ENCODE measurements at places on chromosomes 12 and 14.

- no peak for DNase-seq
These were observed 12.0 kb upstream of the CELA1 start for GRCh38 chr12:51358496-51358895.

DNA sequence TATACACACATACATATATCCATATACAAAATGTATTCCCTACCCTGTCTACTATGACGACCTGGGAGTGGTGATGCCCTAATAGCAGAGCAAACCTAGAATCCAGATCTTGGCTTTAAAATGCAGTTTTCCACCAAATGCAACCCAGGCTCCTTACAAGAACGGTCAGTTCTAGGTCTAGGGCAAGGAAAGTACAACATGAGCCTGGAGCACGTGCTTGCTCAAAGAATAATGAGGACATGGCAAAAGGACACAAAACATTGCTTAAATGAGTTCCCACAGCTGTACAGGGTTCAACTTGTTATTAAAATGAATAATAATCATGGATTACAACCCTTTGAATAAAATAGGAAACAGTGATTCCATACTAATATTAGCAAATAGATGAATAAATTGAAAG, 94.7 kb downstream of the TMCC3 start:
- no peak for DNase-seq

- peak; percentile 52 for DNase-seq
These were observed 25.2 kb downstream of the NID2 start for GRCh38 chr14:52043690-52044089.

GRCh38 chr12:126384026-126384564, 1318.9 kb downstream of the AACS start:
- DNase-seq, result peak; percentile 37

DNA sequence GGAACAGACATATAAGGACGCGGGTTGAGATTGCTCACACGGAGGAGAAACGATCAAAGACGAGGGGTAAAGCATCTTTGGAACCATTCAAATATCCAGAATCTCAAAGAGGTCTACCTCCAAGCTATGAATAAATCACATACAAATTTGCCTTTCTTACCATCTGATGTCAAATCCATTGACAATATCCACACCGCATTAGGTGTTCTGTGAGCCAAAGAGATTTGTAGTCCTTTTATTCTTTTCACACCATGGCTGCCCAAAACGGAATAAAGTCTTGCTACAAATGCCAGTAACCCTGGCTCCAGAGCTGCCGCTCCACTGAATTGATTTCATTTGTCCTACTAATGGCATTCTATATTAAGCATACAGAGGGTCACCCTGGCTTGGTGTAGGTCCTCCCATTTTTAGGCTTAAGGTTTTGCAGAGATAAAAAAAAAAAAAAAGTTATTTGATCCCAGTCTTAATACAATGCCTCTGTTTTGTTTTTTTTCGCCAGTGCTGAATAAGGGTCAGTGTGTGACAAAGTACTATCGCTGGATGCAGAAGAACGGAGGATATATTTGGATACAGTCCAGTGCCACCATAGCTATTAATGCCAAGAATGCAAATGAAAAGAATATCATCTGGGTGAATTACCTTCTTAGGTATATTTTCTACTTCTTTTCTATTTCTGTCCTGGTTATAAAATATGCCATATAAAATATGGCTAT, 157.3 kb downstream of the EGLN3 start:
- DNase-seq, result no peak

DNA sequence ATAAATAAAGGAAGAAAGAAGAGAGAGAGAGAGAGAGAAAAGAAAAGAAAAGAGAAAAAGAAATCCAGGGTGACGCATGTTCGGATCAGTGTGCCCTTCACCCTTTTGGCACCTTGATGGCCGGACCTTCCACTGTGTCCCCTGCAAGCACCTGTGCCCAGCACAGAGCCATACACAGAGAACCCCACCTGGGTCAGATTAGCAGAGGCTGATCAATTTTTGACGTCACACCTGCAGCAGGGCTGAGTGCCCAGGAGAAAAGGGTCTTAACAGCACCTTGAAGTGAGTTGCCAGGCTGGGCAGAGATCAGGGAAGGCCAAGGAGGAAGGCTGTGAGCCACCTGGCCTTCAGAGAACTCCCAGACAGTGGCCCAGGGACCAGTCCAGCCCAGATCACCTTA, 114.4 kb downstream of the CALM1 start:
- no peak for DNase-seq

DNA sequence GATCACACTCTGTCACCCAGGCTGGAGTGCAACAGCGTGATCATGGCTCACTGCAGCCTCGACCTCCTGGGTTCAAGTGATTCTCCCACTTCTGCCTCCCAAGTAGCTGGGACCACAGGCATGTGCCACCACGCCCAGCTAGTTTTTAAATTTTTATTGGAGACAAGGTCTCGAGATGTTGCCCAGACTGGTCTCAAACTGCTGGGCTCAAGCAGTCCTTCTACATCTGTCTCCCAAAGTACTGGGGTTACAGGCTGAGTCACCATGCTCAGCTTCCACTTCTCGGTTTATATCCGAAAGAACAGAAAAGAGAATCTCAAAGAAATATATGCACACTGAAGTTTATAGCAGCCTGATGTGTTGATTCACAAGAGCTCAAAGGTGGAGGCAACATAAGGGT, 107.5 kb downstream of the SCARB1 start:
- no peak for DNase-seq

DNA sequence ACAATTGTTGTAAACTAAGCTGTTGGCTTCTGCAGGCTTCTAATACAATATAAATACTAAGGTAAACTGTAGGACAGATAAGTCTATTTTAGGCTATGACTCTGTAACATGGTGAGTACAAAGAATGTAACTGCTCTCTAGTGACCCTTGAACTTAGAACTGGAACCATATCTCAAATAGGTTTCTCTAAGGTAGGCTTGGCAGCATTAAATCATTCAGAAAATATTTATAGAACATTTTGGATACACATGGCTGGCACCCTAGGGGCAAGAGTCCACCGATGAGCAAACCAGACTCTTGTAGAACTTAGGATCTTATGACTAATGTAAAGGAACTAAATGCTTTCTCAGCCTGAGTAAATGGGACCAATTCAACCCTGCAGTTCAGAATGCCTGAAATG, 19.4 kb upstream of the SLC25A3 start:
- DNase-seq, result no peak

DNA sequence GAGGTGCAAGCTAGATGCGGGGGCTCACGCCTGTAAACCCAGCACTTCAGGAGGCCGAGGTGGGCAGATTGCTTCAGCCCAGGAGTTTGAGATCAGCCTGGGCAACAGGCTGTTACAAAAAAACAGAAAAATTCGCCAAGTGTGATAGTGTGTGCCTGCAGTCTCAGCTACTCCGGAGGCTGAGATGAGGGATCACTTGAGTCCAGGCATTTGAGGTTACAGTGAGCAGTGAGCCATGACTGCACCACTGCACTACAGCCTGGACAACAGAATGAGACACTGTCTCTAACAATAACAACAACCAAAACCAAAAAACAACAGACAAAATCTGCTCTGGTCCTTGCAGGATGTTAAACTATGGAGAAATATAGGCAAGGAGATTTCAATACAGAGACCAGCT, 13.9 kb downstream of the BTBD7 start:
- no peak for DNase-seq

- no peak for DNase-seq
These were observed 911 bp downstream of the CALCOCO1 start for GRCh38 chr12:53726341-53726740.

- DNase-seq, result no peak
These were observed 460.4 kb downstream of the DPF3 start for GRCh38 chr14:72433511-72433910.

DNA sequence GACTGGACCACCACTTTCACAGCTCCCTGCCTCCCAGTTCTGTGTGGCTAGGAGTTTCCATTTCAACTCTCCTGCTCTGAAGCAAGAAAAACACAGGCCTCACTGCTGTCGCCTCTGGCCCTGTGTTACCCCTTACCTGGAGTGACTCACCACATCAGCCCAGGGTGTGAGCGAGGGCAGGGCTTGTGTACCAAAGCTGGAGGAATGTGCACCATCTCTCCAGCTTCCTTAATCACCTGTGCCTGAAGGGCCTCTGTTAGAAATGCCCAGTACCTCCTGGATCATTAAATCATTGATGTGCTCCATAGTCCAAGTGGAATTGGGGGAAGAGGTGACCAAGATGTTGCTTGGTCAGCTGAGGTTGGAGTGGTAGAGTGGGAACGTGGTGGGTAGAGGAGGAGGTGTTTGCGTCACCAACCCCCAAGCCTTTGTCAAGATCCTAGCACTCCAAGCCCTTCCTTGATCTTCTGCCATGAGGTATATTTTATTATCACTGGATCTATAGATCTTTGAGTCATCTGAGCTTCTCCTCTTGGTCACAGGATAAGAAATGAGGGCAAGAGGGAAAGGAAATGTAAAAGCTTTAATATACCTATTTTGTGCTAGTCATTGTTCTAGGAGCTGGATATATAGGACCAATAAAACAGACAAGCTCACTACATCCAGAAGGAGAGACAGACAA, 51.3 kb downstream of the SSPN start:
- no peak for DNase-seq

GRCh38 chr12:96866801-96867590, 40.1 kb upstream of the NEDD1 start:
- no peak for DNase-seq

DNA sequence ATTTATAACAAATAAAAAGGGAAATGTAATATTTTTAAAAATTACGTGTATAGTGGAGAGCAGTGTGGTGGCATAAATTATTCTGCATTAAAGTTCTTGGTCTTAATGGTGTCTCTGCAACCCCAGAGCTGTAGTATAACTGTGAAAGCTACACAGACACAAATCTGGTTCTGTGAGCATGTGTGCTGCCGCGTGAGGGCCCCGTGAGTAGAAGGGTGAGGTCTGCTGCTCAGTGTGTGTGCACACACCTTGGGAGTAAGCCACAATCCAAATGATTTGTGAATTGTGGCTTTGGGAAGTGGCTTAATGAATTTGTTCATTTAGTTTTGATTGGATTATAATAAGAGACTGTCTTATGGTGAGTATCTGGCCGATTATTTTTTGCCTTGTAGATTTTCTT, 16.8 kb downstream of the PELI2 start:
- DNase-seq, result no peak

- DNase-seq, result no peak
These were observed 90.8 kb downstream of the TMEM30B start for GRCh38 chr14:61190341-61190740.

DNA sequence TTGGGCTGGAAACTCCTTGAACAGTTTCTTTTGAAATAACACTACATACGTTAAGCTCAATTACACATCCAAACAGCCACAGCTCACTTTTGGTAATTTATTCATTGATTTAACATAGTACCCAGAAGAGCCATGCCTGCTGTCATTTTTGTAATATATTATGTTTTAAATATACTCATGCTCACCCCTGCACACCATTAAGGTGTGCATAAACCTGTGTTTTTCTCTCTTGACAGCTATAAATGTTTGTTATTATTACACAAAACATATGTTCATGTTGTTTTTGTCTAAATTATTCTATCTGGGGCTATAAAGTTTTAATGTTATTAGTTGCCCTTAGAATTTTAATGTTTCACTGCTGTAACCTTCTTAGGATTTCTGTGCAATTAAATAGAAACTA, 296.1 kb downstream of the AKAP6 start:
- no peak for DNase-seq

DNA sequence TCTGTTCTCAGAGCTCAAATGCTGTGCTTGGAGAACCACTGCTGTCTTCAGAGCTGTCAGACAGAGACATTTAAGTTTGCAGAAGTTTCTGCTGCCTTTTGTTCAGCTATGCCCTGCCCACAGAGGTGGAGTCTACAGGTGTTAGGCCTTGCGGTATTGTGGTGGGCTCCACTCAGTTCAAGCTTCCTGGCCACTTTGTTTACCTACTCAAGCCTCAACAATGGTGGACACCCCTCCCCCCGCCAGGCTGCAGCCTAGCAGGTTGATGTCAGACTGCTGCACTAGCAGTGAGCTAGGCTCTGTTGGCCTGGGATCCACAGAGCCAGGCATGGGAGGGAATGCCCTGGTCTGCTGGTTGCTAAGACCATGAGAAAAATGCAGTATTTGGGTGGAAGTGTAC, 323.8 kb downstream of the BCAT1 start:
- DNase-seq, result no peak

GRCh38 chr14:56154321-56154720, 36.1 kb downstream of the PELI2 start:
- DNase-seq, result no peak

- no peak for DNase-seq
These were observed 45.5 kb downstream of the SLC4A8 start for GRCh38 chr12:51470116-51470515.

GRCh38 chr14:55730592-55731310, 150.7 kb downstream of the KTN1 start:
- no peak for DNase-seq

GRCh38 chr14:37585971-37586796, 8.9 kb downstream of the FOXA1 start:
- peak; percentile 22 for DNase-seq

GRCh38 chr14:22099942-22100763, 426.5 kb upstream of the OR4E1 start:
- DNase-seq, result peak; percentile 29

GRCh38 chr12:12508612-12509011, 54.1 kb downstream of the DUSP16 start:
- no peak for DNase-seq

DNA sequence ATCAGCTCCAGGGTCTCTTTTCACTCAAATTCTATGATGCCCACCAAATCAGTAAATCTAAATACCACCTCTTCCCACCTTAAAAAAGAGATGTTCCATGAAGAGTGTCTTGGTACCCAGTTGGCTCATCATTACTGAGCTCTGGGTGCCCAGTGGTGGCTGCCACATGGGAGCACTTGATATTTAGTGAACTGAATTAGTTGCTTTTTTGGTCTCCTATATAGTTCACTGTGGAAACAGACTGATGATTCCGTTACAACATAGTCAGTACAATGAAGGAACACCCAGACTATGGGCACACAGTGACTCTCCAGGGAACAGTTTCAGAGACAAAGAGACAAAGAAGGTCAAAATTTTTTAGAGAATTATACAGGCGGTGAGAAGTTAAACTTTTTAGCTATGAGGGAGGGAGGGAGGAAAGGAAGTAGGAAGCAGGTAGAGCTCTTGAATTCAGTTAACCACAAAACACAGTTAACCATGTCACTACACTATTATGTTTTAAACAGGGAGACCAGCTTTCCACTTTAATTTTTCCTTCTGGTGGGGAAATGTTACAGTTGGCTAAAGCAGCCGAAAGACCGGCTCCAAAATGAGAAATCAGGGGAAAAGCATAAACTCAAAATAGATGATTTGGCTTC, 14.6 kb upstream of the YY1 start:
- DNase-seq, result no peak

DNA sequence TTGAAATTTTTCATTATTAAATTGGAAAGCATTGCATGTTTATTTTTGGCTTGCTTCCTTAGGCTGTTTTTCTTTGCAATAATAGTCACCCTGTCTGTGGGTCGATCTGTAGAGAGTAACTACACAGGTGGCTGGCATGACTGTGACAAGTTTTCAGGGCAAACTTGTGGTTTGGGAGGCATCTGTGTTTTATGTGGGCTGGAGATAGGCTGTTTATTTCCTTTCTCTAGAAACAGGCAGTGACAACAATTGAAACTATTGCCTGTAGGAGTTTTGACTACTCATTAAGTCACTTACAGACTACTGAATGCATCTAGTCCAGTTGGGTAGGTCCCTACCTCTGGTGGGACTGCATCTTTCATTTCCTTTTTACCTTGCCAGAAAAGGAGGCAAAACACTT, 155.6 kb downstream of the DYRK2 start:
- no peak for DNase-seq

- DNase-seq, result peak; percentile 95
These were observed at the start of gene CALCOCO1 for GRCh38 chr12:53727310-53728041. Gene CALCOCO1 (minus strand): TSS chr12:53727452. CDS start chr12:53725242, 2,210 bp downstream.

- peak; percentile 83 for DNase-seq
These were observed 54.8 kb downstream of the GOLGA5 start for GRCh38 chr14:92848887-92849286.

GRCh38 chr14:21252149-21252548, 17.1 kb downstream of the HNRNPC start:
- DNase-seq, result no peak
